Psoas muscle (tissue), 8 donors: ENCODE measurements at places on chromosomes 4 and X. TPM values are rescaled to one million over a fixed set of nuclear protein-coding genes. Genes with fewer than 3 reads are reported as not detected.
A peak's percentile ranks its signal among the peaks of the same experiment; 100 is the strongest.

The NSUN7 gene
- not detected for polyA plus RNA-seq

- DNase-seq = no peak
These were observed 174.9 kb downstream of the CHIC2 start for GRCh38 chr4:53889326-53890055.

DNA sequence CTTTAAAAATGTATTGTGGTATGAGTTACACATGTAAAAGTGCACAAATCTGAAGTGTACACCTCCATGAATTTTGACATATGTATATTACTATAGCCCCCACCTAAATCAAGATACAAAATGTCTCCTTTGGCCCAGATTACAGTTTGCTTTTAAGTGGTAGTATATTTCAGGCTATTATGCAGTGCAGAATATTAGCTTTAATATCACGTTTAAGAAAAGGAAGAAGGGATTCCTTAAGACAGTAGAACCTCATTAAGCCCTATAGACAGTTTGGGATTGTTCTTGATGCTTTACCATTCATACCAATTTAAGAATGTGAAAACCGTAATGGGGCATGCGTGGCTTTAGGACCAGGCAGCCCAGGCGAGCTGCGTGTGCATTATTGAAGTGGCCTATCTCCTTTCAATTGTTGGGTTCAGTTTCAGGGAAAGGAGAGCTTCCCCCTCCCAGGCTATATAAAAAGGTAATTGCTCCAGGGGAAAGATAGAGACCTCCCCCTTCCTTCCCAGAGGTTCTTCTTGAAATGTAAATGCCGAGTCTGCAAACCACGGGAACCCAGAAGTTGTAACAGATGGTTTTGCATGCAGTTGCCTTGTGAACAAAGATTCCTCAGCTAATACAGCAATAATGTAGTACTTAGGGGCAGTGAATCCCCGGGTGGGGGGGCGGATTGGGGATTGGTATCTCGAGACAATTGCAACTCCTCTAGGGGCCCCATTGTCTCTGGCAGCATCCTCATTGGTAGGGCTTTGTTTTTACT, 106.1 kb downstream of the UCHL1 start:
- DNase-seq = no peak

- DNase-seq = no peak
These were observed 393.0 kb upstream of the GNPDA2 start for GRCh38 chr4:45119376-45119775.

DNA sequence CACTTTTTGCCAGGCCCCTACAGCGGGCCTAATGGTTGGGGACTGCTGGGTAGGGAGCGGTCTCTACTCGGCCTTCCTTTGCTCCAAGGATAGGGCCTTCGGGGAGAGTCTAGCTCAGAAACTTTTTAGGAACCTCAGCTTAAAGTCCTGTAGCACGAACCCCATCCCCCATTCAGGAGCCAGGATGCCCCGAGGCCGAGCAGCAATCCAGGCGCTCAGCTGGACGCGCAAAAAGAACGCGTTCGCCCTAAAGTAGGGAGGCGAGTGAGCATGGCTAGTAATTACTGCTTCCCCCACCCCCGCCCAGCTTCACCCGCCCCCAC, 9.7 kb downstream of the POU4F2 start:
- DNase-seq = no peak

- DNase-seq = no peak
These were observed 23.3 kb upstream of the GPR50 start for GRCh38 chrX:151153086-151153485.

The IL13RA2 gene
- polyA plus RNA-seq = not detected

The F9 gene
- polyA plus RNA-seq = not detected

GRCh38 chr4:152112887-152113286, 352.1 kb upstream of the GATB start:
- no peak for DNase-seq

- no peak for DNase-seq
These were observed 120.4 kb upstream of the SLC34A2 start for GRCh38 chr4:25535278-25535677.

- no peak for DNase-seq
These were observed 71.8 kb upstream of the ALG13 start for GRCh38 chrX:111609206-111609605.

GRCh38 chr4:53617101-53617680, 25.9 kb upstream of the LNX1 start:
- no peak for DNase-seq

- DNase-seq = no peak
These were observed 359 bp upstream of the GAB3 start for GRCh38 chrX:154751203-154751668.

The TCP11X2 gene
- polyA plus RNA-seq = not detected

GRCh38 chr4:72286185-72286584, 254.4 kb downstream of the NPFFR2 start:
- DNase-seq = no peak

- no peak for DNase-seq
These were observed 73.8 kb upstream of the DCLK2 start for GRCh38 chr4:150004481-150004880.

- DNase-seq = no peak
These were observed 203.9 kb downstream of the SH3BGRL start for GRCh38 chrX:81405781-81406180.

GRCh38 chr4:87278335-87278794, 44.3 kb downstream of the HSD17B13 start:
- DNase-seq = no peak

- DNase-seq = no peak
These were observed 20.4 kb downstream of the REPS2 start for GRCh38 chrX:16966752-16967448.

GRCh38 chr4:119040694-119041185, 94.9 kb upstream of the MYOZ2 start:
- DNase-seq = peak; percentile 84

The RHOXF2B gene
- polyA plus RNA-seq = not detected

- no peak for DNase-seq
These were observed 346.5 kb downstream of the ARAP2 start for GRCh38 chr4:35897808-35898207.

- no peak for DNase-seq
These were observed 8.8 kb downstream of the ACSL1 start for GRCh38 chr4:184816962-184817361.

DNA sequence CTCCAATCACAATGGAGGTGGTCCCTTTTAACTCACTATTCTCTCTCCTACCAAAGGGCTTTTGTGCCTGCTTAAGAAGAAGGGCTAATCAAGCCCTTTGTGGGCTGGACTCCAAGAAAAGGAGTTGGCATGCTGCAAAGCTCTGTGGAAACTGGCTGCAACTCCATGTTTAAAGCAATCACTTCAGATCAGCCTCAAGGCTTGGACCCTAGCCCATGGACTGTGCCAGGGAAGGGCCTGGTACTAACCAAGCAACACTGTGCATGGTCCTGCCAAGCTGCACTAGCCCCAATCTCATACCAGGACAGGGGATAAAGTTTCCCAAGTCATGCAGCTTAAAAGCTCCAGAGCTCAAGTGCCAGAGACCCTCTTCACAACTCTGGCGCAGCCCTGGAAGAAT, 86.7 kb downstream of the ATP8A1 start:
- DNase-seq = peak; percentile 51

GRCh38 chr4:39648213-39648612, 9.5 kb upstream of the SMIM14 start:
- DNase-seq = no peak

GRCh38 chrX:53089224-53089842, 4.6 kb upstream of the KANTR start:
- DNase-seq = peak; percentile 63

The USP17L21 gene
- polyA plus RNA-seq = not detected

DNA sequence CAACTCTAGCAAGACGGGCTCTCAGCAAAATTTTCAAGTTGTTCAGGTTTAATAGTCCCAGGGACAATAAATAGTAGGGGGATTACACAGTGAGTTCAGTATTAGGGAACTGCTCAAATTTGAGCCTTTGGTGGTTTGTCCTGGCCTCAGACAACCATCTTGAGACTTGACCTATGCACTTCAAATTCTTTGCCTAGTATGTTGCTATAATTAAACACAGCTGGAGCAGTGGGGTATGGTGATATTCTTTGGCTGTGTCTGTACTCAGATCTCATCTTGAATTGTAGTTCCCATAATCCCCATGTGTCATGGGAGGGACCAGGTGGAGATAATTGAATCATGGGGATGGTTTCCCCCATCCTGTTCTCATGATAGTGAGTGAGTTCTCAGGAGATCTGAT, 43.3 kb upstream of the TEX13A start:
- DNase-seq = no peak

GRCh38 chr4:170243662-170244288, 154.0 kb upstream of the AADAT start:
- DNase-seq = no peak

- no peak for DNase-seq
These were observed 14.8 kb upstream of the BBS7 start for GRCh38 chr4:121885115-121885514.

The DRD5 gene
- not detected for polyA plus RNA-seq

GRCh38 chr4:6047130-6047673, 29.0 kb upstream of the C4orf50 start:
- no peak for DNase-seq

DNA sequence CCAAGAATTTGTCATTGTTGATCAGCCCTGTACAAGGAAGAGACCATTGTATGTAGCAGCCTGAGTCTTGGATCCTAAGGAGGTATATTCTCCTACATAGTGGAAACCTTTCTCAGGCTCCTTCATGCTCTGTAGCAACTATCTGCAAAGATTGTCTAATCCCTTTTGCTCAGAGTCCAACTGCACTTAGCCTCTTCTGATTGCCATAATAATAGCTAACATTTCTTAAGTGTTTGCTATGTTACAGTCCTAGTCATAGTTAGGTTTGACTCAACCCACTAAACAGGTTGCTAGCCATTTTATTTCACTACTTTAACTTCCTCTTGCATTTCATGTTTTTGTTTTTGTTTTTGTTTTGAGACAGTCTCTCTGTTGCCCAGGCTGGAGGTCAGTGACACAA, 50.8 kb upstream of the SLC16A2 start:
- no peak for DNase-seq

The IBSP gene
- polyA plus RNA-seq = not detected
